T-helper 2 cell (primary cell): ENCODE measurements at places on chromosomes 16 and 17.

- DNase-seq = no peak
Measured at GRCh38 chr17:31392856-31393748, 1.6 kb downstream of the RAB11FIP4 start.

DNA sequence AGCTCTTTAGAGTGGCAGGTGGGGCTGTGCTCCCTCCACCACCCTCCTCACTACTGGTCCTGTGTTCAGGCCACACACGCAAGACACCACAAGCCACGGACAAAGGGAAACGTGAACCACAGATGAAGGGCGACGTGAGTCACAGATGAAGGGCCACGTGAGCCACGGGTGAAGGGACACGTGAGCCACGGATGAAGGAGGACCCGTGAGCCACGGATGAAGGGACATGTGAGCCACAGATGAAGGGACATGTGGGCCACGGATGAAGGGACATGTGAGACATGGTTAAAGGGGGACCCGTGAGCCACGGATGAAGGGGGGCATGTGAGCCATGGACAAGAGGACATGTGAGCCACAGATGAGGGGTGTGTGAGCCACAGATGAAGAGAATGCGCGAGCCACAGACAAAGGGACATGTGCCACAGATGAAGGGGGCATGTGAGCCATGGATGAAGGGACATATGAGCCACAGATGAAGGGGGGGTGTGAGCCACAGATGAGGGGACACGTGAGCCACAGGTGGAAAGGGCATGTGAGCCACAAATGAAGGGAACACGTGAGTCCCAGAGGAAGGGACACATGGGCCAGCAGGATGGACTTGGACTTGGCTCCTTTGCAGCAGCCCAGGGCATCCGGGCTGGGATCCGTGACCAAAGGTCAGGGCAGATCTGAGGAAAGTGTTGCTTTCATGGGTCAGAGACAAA, 15.6 kb downstream of the ZNF469 start:
- DNase-seq = no peak

GRCh38 chr17:82866590-82867191, 26.9 kb upstream of the ZNF750 start:
- no peak for DNase-seq

- peak; percentile 52 for DNase-seq
Measured at GRCh38 chr16:72172105-72173034, at the start of gene PMFBP1. Gene PMFBP1, minus strand, starts transcription at chr16:72172155. Its CDS starts 947 bp downstream, at chr16:72171208.

- DNase-seq = no peak
Measured at GRCh38 chr17:62794666-62794971, 13.5 kb downstream of the MARCHF10 start.

GRCh38 chr17:29588017-29588561, 1.4 kb downstream of the GIT1 start:
- DNase-seq = no peak

- DNase-seq = no peak
Measured at GRCh38 chr17:32483451-32484019, 3.3 kb upstream of the CDK5R1 start.

GRCh38 chr16:1048442-1049112, 24.0 kb upstream of the SSTR5 start:
- no peak for DNase-seq

DNA sequence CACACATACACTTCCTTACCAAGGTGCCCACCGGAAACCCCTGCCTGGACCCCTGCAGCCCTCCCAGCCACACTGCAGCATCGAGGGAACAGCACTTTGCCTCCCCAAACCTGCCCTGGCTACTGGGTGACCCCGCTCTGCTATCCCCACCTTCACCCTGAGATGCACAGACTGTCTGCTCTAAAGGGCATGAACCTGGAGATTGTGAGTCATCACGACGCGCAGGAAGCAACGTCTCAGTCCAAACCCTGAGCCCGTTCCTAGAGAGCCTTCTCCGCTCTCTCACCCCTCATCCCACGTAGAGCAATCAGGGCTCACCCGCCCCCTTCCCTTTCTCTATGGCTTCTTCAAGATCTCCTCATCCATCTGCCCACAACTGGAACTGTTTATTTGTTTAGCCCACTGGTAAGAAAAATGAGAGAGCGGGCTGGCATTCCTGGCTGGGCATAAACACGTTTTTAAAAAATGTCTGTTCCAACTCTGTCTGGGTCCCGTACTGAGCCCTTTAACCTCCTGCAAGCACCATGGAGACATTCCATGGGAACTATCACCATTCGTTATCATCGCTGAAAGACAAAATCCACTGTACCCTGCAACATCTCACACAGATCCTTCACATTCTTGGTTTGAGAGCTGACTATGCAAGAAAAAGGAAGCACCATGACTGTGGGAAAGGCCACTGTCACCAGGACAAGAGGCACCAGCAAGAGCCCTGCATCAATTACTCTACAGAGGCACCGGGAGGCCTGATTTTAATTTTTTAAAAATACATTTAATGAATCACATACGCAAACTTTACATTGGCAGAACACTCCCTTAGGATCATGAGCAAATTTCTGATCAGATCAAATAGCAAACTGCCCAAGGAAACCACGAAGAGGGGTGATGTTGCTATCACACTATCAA, 28.2 kb downstream of the ZFHX3 start:
- DNase-seq = no peak

GRCh38 chr17:32285746-32286517, 20.3 kb downstream of the RHBDL3 start:
- DNase-seq = no peak

DNA sequence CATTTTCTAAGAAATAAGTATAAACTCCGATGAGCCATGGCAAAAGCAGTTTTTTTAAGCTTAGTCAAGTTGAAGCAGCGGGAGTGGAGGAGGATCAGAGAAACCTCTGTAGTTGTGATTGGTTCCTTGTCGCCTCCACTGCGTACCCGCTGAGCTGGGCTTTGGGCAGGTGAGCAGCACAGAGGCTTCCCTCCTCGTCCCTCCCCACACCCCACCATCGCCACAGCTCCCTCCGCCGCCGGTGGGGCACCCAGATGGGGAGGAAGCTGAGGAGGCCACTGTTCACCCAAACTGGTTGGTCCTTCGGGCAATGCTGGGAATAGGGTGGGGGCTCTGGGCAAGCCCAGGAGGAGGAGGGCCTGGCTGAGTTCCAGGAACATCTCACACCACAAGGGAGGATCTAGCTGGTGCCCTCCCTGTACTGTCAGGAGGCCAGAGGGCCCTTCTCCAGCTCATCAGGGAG, 5.2 kb upstream of the MRPL38 start:
- DNase-seq = no peak

DNA sequence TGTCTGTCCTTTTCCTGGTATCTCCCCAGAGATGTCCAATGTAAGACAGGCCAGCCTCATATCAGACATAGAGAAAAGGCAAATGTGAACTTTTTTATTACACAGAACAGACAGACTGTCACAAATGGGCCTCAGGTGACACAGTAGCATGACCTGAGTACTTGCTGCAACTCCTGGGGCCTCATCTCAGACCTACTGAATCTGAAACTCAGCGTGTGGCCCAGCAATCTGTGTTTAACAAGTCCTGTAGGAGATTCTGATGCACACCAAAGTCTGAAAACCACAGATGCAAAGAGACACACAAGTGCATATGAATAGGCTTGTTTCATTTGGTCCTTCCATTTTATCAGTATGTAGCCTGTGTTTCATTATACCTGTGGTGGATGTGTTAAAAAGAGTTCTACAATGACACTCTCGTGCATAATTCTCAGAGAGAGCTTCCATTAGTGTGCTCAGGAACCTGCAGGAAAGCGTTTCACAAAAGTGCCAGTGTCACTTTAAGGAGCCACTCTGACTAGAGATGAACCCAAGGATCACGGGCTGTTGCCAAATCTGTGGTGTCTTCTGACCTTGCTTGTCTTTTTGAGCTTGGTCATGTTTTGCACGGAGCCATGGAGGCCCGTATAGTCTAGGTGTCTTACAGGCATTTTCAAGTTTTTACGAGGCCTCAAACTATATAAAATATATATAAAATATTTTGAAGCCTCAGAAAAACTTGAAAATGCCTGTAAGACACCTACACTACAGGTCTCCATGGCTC, 33.8 kb upstream of the NF1 start:
- no peak for DNase-seq

- DNase-seq = no peak
Measured at GRCh38 chr17:49123061-49123460, 9.5 kb upstream of the B4GALNT2 start.

GRCh38 chr17:38508954-38509771, 80.9 kb downstream of the ARHGAP23 start:
- DNase-seq = peak; percentile 19

GRCh38 chr17:21251337-21252010, 1.7 kb downstream of the NATD1 start:
- no peak for DNase-seq

- no peak for DNase-seq
Measured at GRCh38 chr16:11609474-11610120, 22.9 kb upstream of the LITAF start.

DNA sequence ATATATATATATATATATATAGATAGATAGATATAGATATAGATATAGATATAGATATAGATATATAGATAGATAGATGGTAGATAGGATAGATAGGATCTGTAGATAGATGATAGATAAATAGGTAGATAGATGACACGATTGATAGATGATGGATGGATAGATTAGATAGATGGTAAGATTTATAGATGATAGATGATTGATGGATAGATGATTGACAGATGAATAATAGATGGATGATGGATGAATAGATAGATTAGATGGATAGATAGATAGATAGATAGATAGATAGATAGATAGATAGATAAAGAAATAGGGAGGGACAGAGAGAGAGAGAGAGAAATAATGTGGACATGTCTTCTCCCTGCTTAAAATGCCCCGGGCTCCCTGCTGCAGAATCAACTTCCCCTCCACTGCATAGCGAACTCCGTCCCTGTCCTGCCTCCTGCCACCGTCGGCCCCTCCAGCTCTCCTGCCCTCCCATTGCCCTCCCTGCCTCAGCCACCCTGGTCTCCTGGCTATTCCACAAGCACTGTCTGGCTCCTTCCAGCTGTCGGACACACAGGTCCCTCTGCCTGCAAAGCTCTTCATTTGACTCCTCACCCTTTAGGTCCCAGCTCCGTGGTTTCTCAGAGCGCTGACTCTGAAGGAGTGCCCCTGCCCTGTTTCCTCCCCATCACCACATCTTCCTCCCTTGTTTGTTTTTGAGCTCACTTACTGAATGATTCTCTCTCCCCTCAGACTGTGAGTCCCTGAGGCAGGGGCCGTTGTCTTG, 254.0 kb downstream of the KATNIP start:
- no peak for DNase-seq

- DNase-seq = no peak
Measured at GRCh38 chr17:19392303-19392702, 5.3 kb upstream of the MFAP4 start.

GRCh38 chr16:51426276-51426675, 275.2 kb upstream of the SALL1 start:
- no peak for DNase-seq

GRCh38 chr17:76816590-76817135, 51.5 kb upstream of the MGAT5B start:
- DNase-seq = peak; percentile 37

- DNase-seq = peak; percentile 83
Measured at GRCh38 chr17:39952680-39953470, 9.9 kb upstream of the GSDMA start.

DNA sequence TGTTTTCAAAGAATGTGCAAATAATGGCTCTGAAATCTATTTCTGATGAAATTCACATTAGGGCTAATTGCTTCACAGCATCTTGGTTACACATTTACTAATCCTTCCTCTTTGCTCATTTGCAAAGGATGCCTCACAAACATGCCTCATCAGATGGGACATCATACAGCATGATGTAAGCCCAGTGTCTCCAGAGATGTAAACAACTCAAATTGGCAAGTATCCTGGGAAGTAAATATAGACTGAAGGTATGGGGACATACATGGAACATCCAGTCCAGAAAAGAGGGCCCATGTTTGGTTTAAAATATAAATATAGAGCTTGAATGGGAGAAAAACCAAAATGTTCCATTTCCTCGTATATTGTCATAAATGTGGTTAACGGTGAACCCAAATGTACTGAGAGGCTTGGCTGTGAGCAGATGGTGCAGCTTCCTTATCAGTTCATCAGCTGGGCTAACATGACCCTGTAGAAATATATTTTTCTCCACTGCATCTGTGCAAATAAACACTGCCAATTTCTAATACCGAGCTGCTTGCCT, 142.9 kb upstream of the NUDT7 start:
- DNase-seq = no peak

GRCh38 chr17:10757647-10758046, 27.8 kb upstream of the TMEM220 start:
- no peak for DNase-seq

GRCh38 chr17:78338486-78339259, 21.2 kb downstream of the SOCS3 start:
- no peak for DNase-seq

GRCh38 chr16:20944861-20945574, 44.4 kb downstream of the LYRM1 start:
- DNase-seq = no peak

DNA sequence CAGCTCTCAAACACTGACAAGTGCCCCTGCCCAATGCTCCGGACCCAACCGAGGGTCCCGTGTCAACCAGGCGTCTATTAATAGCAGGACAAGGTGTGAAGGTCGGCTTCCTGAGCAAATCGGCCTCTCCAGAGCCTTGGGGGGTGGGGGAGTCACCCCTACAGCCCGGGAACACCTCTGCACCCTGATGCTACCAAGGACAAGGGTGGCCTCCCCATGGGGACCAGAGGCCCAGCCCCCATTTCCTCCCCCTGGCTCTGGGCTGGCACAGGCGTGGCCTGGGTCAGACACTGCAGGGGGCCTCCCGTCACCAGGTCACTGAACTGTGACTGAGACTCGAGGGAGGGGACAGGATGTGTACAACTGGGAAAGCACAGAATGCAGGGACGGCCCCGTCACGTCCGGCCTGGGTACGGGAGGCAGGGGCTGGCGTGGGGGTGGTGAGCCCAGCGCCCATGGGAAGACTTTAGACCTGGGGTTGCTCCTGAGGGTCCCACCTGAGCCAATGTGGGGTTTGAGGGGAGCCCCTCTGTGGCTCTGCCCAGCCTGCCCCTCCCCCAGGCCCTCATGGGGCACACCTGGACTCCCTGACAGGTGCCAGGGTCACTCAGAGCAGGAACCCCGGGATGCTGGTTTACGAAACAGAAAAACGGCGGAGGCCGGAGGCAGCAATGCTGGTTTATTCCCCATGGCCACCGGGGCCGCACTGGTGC, 579 bp upstream of the CYBA start:
- peak; percentile 58 for DNase-seq

DNA sequence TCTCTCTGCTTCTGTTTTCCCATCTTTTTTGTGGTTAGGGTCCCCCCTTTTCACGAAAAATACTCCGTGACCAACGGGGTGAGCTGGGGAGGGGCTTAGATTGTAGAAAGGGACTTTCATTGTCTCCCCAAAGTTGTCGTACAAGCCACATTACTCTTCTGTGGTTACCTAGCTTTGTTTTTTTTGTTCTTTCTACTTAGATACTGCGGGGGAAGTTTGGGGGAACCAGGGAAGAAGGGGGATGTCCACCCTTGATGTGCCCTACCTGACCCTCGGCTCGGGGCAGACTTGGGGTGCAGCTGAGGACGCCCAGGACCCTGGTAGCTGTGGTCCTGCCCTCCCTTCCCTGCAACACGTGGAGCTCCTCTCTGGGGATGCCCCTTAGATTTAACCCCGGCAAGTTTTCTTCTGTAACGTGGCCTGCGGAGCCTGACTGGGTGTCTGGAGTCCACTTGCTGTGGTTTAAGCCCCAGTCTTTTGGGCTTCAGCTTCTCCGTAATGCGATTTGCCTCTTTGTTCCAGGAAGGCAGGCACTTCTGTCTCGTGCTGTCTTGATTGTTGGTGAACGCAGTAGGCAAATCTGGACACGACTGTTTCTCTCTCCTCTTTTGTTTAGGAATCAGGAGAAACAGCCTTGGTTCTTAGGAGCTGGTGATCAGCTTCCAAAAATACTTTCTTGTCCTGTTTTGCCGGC, 892 bp downstream of the ABCC1 start:
- DNase-seq = peak; percentile 5
